Transverse colon (tissue), 4 donors: ENCODE measurements at places on chromosomes 3 and 15.
A peak's percentile ranks its signal among the peaks of the same experiment; 100 is the strongest.

GRCh38 chr3:194671511-194671899, 486 bp downstream of the LSG1 start:
- DNase-seq: no peak

DNA sequence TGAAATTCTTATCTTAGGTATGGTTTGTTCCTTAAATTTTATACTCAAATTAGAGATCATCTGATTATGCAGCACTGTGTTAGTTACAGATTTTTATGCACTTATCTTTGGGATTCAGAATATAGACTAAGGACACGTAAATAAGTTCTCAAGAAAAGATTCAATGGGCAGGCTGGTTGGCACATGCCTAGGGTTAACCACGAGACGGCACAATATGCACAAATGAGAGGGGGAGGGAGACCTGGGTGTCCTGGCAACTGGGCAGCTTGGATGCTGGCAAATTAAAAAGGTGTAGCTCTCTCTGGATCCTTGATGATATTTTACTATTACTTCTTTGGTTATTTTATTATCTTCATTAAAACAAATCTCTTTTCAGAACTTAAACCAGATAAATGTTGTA, 672 bp downstream of the AADAC start:
- DNase-seq: no peak

GRCh38 chr3:189621948-189622603, 9.1 kb upstream of the TP63 start:
- no peak for DNase-seq

DNA sequence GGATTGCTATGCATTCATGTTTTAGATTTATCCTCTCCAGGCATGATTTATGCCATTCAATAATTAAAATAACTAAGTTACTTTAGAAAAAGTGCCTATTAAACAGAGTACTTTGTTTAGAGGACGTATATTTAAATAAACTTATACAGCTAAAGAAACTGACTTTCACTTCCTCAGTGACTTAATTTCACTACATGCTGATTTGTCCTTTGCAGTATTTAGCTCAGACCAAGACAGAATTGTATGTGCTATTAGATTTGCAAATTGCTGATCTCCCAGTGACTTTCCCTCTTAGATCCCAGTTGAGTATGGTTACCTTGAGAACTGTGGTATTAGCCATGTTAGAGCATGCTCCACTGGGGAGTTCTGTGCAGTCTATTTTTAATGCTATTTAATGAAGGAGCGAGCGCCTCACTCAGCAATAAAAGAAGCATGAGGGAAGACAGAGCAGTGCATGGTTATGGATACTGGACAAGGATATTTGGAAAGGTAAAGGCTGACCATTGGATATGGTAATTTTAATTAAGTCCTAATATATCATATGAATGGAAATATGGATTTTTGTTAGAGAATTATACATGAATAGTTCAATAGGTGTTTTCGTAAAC, 2.7 kb downstream of the ARPP21 start:
- no peak for DNase-seq

- DNase-seq: no peak
These were observed 14.2 kb downstream of the SEMA3F start for GRCh38 chr3:50169232-50169832.

DNA sequence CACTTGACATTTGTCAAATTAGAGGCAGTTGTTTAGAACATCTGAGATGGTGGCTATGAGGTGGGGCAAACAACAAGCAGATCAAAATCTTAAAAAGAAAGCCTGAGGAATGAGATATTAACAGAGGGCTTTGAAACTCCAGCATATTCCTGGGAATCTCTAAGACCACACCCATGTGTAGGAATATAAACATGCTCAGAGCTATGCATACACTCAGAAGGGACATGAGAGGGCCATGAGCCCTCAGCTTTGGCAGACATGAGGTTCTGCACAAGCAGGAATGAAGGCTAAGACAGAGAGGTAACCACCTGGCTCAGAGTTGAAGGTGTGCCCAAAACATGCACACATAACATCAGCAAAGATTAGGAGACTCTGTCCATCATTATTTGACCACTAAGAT, 37.9 kb downstream of the ATP10A start:
- DNase-seq: no peak

DNA sequence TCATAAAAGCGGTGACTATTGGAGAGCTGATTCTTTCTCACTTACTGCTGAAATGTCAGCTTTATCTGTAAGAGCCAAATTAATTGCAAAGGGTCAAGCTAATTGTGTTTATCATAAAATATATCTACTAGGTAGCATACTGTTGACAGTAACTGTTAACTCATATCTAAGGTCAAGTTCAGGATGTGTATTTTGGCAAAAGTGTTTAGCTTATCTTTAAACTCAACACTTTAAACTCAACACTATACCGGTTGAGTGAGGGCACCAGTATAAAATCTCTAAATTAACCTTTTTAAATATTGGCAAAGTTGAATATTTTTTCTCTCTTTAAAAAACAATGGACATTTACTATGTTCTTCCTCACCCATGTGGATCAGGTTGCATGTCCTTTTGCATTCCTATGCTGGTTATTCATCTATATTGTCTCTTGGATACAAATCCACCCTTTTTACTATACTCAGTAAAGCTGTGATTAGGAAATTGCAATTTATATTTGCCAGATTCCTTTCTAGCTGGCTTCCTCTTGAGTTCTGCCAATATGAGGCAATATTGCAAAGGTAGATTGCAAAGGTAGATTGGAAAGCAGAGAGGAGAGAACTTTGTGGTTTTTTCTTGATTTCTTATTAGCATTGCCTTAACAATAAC, 344.6 kb upstream of the DCBLD2 start:
- no peak for DNase-seq

DNA sequence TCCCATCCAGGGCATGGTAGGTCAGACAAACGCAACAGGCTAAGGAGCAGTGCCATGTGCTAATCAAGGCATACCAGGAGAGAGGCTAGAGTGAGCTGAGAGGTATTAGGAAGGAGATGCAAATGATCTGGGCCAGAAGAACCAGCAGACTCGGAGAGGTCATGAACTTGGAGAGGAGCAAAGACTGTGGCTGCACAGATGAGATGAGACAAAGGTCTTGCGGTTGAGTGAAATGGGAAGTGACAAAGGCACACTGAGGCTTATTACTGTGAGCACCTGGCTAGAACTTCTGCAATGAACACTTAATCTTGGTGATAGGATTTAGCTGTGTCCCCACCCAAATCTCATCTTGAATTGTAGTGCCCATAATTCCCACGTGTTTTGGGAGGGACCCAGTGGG, 380.2 kb downstream of the ULK4 start:
- no peak for DNase-seq

GRCh38 chr3:186467969-186468368, 76.2 kb downstream of the CRYGS start:
- DNase-seq: no peak

DNA sequence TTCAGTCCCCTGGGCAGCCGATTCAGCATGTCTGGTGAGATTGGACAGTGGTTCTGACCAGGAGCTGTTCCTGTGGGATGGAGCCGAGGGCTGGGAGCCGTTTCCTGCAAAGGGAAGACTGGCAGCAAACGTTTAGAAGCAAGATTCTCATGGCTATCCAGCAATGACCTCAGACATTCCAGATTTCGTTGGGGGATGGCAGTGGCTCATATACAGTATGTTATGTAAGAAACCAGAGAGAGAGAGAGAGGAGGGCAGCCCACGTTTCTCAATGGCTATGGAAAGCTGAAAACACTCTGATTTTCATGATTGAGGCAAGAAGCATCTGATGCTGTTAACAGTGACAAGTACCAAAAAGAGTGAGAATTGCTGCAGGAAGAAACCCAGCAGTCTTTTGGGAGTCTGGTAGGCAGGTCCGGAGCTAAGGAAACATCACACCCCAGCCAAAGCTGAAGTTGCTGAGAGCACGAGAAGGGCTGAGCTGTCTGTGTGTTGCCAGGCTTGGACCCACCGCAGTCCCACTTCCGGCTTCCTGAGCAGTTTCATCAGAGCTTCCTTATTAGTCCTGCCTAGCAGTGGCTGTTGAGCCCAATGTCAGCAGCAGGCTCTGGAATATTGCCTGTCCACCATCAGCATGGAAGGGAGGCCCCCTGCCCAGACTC, 25.6 kb upstream of the VPS8 start:
- DNase-seq: peak; percentile 56

DNA sequence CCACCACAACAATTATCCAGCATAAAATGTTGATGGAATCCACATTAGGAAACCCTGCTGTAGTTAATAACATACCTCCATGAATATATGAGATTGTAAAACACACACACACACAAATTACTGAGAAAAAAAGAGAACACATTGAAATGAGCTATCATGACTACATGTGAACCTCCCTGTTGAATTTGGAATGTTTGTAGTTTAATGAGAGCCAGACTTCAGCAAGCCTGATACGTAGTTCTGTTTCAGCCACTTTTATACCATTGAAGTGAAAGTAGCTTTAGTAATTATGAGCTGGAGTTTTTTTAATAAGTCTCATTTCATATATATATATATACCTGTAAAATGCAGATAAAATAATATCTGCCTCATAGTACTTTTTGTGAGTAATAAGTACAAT, 1146.4 kb downstream of the NAALADL2 start:
- no peak for DNase-seq

- peak; percentile 28 for DNase-seq
These were observed 134.4 kb downstream of the TMCO5A start for GRCh38 chr15:38068626-38069391.

- no peak for DNase-seq
These were observed 198.6 kb upstream of the FEZF2 start for GRCh38 chr3:62571916-62572315.

- DNase-seq: no peak
These were observed 162.8 kb downstream of the PTPRG start for GRCh38 chr3:61724183-61724582.

GRCh38 chr3:46480491-46481195, 15.9 kb upstream of the LTF start:
- no peak for DNase-seq

DNA sequence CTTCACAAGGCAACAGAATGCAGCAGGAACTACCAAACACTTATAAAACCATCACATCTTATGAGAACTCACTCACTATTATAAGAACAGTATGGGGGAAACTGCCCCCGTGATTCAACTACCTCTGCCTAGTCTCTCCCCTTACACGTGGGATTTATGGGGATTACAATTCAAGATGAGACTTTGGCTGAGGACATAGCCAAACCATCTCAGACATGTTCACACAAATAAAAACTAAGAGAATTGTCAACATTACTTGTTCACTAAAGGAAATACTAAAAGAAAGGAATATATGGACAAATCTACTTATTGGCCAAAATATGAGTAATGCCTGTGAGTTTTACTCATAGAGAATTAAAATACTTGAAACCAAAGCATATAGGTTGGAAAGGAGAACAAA, 505.1 kb downstream of the IGSF11 start:
- DNase-seq: no peak

DNA sequence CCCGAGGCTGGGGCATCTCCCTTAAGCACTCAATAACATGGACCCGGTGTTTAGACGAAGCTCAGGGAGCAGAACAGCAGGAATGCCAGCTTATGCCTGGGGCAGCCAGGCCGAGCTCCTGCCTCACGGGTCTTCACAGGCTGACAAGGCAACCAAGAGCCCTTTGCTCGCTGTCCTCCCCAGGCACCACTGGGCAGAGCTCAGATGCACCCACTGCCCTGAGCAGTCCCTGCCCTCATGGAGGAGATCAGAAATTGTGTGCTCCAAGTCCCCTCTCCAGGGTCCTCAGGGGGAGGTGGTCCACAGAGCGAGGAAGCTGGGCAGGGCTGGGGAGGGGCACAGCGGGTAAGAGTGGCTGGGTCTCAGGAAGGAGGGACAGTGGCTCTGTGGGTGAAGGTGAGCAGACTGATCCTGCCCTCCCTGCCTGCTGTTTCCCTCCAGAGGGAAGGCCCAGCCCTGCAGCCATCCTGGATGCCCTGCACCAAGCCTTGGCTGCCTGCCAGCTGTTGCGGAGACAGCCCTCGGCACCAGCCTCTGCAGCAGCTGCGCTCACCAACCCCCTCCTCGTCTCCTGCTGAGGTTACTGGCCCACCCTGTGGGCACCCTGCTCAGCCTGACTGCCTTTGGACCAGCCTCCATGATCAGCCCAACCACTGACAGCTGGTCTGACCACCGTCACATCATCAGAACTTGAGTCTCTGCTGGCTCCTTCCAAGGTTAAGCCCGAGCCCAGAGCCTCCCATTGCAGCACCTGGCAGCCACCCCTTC, 21.1 kb upstream of the GP9 start:
- DNase-seq: peak; percentile 60

GRCh38 chr15:85563328-85563727, 182.9 kb downstream of the AKAP13 start:
- DNase-seq: no peak

DNA sequence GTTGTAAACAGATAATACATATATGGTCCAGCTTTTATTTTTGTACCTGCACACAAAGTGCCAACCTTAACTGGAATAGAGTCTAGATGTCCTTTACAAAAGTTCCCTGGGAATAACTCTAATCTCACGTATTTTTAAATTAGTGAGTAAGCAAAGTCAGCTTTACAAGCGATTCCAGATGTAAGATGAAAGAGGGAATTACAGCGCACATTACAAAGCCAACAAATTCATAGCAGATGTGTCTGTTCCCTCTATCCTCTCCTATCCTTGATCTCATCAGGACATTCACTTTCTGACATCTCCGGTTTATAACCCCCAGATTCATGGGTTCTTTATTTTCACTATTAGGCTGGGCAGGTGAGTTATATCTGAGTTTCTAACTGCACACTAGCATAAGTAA, 406.8 kb upstream of the ZNF385D start:
- DNase-seq: no peak

DNA sequence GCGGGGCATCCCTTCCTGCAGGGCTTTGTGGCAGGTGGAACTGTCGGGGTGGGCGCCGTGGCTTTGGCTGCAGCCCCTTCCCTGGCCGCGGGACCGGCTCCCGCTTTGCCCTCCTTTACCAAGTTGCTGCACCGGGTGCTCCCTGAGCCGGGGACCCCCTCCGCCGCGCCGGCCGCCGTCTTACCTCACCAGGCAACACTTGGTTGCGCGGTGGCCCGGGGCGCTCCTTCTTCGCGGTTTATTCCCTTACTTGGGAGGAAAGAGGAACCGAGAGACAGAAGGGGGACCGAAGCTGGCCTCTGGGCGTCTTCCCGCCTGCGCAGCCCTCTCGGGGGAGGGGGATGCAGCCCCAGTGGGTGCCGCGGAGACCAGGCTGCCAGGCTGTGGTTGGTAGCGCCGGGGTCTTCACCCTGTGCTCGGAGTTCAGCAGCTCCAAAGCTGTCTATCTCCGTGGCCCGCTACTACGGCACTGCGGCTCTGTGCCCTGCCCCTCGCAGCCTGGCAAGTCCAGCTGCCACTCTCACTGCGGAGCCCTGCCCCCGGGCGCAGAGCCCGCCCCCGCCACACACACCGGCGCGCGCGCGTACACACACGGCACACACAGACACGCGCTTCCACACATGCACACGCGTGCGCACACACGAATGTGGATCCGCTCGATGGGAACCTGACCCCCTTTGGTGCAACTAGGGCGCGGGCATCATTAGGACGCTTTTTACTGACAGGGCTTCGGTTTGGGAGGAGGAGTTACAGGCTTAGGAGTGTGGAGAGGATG, at the start of gene DGKG:
Gene DGKG (minus strand): TSS at position 473 of the 775 bp plus-strand sequence. CDS start 41,775 bp downstream, outside the sequence.
- peak; percentile 49 for DNase-seq

GRCh38 chr3:63561879-63562278, 90.6 kb upstream of the SNTN start:
- DNase-seq: no peak
